ENCODE measurements at places on chromosomes 7 and 10.
A peak's percentile ranks its signal among the peaks of the same experiment; 100 is the strongest.

DNA sequence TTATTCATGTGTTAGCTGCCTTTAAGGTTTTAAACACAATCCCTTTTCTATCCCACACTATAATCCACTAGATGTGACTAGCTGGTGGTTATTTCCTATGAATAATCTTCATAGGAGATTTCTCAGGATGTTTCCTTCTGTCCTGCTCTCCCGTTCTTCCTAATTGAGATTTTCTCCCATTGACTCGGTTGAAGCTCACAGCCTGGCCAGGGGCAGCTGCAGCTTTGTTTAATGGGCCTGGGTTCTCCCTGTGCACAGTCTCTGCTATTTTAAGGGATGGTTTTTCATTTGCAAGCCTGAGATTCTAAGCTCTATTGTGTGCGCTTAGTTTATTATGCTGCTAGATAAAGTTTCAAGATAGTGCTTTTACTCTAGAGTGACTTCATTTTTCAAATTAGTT is 283.4 kb upstream of the AOAH start:
- no peak for DNase-seq

DNA sequence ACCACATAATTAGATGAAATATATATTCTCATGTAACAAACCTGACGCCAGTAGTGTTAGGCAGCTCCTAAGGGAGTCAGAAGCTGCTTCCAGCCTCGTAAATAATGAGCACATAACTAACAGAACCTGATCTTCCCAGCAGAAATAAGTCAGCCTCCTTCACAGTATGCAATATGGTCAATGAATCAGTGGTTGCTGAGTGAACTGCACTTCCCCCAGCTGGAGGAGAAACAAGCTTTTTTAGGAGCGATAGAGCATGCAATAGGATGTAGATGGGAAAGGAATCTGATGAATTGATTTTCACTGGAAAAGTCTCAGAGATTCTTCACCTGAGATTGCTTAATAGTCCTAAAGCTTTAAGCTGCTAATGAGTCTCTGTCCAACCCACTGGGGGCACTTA is 337.2 kb upstream of the LRGUK start:
- DNase-seq, result no peak

GRCh38 chr7:75028299-75028698 is 45.3 kb downstream of the RCC1L start:
- no peak for DNase-seq

- no peak for DNase-seq
These were observed 212.1 kb upstream of the KCND2 start for GRCh38 chr7:120060875-120061274.

DNA sequence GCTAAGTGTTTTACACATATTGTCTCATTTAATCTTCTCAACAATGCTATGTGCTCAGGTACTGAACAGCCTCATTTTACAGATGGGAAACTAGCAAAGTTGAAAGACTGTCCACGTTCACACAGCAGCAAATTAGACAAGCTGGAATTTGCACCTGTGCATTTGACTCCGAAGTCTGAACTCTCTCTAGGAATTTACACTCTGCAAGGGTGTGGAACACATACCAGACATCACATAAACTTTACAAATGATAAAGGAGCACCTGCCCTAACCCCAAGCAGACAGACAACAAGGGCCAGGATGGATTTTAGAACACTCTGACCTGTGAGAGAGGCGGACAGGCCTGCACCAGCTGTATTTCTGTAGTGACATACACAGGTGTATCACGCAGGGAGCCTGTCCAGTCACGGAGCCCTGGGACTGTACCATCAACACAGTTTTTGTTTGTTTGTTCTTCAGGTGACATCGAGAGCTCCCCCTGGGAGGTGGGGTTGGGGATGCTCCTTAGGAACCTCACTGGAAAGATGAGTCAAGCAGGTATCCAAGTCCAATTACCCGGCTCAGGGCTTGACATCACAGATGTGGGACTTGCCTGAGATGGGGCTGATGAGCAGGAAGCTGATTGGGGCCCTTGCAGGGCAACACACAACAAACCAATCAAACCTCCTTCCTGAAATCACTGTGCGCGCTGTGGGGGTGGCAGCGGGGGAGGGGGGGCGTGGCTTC is 31.0 kb downstream of the MKI67 start:
- DNase-seq, result no peak

DNA sequence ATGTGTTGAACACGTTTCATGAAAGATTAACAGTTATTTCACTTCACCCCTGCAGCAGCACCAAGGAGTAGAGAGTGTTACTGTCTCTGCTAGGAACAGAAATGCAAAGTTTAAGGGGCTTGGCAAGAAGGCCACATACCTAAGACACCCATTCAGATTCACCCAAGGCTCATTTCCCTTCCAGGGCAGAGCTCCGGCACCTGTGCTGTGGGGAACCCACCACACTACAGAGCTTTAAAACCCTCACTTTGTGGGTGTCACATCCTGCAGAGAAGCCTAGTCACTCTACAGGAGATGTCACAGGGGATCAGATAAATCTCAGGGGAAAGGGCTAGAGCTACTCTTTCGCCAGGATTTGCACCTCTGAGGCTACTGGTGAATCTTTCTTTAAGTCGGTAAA is 176.1 kb upstream of the KLF6 start:
- no peak for DNase-seq

- DNase-seq, result no peak
These were observed 97.8 kb upstream of the MPP7 start for GRCh38 chr10:28400681-28401080.

DNA sequence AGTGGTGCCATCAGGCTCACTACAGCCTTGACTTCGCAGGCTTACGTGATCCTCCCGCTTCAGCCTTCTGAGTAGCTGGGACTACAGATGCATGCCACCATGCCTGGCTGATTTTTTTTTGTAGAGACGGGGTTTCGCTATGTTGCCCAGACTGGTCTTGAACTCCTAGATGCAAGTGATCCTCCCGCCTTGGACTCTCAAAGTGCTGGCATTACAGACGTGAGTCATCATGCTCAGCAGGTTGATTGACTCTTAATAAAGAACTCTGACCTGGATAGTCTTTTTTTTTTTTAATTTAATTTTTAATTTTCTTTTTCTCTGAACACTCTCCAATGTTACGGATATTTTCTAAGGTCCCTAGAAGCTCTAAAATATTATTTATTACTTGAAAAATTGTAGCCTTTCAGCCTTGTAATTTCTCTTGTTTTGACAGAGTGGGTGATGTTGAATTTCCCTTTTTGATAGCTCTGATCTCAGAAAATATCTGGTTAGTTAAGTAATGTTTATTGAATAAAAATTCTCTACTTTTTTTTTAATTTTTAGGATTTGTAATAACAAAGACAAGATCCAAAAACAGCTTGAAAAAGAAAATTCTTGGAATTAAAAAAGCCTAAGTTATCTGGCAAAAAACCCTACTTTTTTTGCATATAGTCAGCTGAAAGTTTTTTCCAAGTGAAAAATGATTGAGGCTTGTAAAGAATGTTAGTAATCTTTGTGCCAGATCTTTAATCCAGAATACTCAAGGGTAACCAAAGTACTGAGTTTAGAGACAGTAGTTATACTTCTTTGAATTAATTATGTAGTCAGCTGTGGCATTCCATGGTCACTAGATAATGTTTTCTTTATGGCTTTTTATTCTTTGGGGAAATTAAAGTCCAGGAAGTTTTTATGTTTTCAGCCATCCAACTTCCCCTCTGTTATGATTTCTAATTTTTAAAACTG is 26.7 kb downstream of the TBC1D12 start:
- no peak for DNase-seq

GRCh38 chr7:48251766-48252165 is 80.5 kb downstream of the ABCA13 start:
- DNase-seq, result no peak

GRCh38 chr7:92560602-92561001 is 29.6 kb downstream of the FAM133B start:
- DNase-seq, result no peak

DNA sequence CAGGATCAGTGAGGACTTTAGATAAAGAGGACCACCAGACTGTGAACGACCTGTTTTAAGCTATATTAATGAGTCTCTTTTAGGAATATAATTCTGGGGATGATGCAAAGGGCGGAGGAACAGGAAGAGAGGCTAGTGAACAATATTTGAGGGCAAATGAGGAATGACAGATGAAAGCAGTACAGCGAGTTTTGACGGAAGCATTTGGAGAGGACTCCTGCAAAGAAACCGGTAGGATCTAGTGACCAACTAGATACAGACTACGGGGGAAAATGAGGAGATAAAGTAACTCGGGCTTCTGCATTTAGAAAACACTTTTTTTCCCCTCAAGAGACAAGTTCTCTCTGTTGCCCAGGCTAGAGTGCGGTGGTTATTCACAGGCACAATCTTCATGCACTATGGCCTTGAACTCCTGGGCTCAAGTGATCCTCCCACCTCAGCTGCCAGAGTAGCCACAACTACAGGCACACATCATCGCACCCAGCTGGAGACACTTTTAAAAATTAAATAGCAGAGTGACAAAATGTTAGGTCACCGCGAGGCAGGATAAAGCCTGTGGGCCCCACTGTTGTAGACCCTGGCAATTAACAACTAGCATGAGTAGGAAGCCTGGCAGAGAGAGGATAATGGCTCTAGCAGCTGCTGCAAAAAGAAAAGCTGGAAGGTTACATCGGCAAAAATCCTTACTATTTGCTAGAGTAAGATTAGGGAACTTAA is 143.2 kb downstream of the SRPK2 start:
- DNase-seq, result no peak

GRCh38 chr10:31918671-31919409 is 9.8 kb downstream of the ARHGAP12 start:
- DNase-seq, result no peak

DNA sequence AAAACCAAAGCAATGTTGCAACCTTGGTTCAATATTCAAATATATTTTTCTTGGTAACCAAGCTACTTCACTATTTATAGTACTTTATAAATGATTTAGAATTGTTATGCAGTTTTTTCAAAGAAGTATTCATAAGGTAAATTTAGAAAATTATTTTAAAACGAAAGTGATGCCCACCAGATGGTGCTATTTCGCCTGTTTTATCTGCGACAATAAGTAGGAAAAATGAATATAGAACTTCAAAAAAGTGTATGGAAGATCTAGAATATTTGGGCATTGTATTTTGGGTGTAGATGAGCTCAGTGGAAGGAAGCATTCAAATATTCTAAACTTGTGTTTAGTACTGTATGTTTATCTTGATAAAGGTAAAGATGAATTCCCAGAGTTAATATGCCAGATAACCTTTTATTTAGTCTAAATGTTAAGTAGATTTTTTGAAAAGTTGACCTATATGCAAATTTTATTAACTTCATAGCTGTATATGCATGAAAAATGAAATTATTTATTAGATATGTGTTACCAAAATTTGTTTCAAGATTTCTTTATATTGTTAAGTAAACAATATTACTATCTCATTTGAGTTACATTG is 93.2 kb downstream of the ADK start:
- DNase-seq, result peak; percentile 56

- no peak for DNase-seq
These were observed 2.2 kb downstream of the CFAP46 start for GRCh38 chr10:132939957-132940790.

- DNase-seq, result no peak
These were observed 230.6 kb downstream of the BMPER start for GRCh38 chr7:34135924-34136323.

DNA sequence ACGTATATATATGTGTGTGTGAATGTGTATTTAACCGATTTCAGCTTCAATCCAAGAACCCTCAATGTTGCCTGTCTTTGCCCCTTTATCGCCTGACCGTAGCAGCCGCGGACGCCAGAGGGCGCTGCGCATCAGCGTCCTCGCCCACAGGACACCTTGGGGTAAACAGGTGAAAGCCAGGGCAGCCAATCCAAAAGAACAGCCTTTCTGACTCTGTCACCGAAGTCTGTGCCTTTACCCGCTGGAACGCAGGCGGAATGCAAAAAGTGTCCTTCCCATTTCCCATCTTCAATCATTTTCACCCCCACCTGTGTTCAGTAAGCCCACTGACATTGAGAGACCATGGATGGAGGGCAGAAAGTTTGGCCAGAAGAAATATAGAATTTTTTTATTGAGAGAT is 3.6 kb downstream of the NXPH1 start:
- DNase-seq, result no peak

DNA sequence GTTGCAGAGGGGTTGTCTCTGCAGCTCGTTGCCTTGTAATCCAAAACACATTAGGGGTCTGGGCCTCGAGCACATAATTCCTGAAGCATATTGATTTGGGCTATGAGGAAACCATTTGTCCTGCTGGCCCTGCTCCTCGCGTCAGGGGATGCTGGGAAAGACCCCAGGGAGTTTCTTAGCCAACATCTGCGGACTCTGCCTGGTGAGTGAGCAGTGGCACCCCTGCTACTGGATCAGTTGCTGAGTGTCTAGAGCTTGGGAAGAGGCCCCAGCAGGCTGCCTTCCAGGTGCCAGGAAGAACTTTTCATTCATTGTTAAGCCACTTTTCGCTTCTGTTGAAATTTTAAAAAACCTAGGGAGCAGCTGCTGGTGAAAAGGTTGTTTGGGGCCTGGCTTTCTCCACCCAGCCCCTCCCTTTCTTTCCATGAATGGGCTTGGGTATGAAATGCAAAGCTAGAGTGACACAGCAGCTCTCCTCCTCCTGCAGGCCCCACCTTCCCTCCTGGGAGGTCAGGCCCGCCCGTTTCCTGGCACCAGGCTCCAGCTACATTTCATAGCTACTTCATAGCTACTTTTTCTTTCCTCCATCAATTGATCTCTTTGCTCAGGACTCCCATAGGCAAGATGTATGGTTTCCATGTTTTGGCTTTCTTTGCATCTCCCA is 26.8 kb downstream of the TACR2 start:
- no peak for DNase-seq

GRCh38 chr7:66735850-66736249 is 4.7 kb upstream of the RABGEF1 start:
- DNase-seq, result no peak

- DNase-seq, result no peak
These were observed 291.5 kb upstream of the ZNF32 start for GRCh38 chr10:43939939-43940820.

GRCh38 chr10:101816376-101816775 is 1.9 kb downstream of the OGA start:
- DNase-seq, result no peak

DNA sequence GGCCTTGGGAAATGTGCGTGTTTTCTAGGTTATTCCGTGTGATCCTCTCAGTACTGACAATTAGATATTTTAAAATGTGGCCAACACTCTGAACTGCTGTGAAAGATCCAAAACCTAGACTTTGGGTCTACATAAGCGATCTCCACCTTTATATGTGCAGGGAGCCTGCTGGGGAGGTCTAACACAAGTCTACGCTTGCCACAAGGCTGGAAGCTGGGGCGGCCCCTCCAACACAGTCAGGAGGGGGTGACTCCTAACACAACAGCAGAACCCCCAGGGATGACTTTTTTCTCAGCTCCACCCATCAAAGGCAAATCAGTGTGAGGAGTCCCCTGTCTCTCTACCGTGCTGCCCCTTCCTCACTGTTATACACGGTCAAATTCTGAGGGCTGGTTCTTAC is 202.6 kb downstream of the COBL start:
- no peak for DNase-seq

GRCh38 chr10:43347997-43348396 is 23.4 kb upstream of the FXYD4 start:
- no peak for DNase-seq

- DNase-seq, result no peak
These were observed at the start of gene CPED1 for GRCh38 chr7:120988591-120989256. Gene CPED1 (plus strand): TSS chr7:120988711. CDS start chr7:120989622, 911 bp downstream.
